ENCODE measurements at places on chromosomes 6 and 20.
A peak's percentile ranks its signal among the peaks of the same experiment; 100 is the strongest.

GRCh38 chr20:62572980-62573379, 69.3 kb upstream of the SLCO4A1 start:
- DNase-seq: no peak

GRCh38 chr6:169250660-169251059, 3.0 kb downstream of the THBS2 start:
- peak; percentile 71 for DNase-seq

DNA sequence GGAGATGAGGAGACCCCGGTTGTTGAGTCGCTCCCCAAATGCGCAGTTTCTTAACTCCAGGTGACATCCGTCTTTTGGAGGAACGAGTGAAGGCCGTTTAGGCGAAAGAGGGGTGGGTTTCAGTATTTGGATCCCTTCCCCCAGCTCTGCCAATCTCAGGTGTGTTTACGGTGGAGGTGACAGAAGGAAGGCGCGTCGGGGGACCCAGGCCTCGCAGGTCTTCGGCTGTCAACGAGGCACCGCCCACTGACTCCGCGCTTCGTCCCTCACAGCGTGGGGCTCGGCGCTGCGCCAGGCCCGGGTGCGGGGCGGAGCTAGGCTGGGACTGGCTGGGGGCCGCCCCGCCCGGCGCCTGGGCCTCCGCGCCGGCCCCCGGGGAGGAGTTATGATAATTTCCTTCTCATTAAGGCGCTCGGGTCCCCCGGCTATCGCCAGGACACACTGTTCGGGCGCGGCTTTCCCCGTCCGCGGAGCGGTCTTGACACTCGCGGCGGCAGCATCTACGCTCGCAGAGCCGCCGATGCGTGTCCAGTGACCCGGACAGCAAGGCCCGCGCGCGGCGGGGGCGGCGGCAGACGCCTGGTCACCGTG, at the start of gene TFAP2C:
Gene TFAP2C (plus strand): TSS at position 434 of the 591 bp plus-strand sequence. CDS start 239 bp downstream, outside the sequence.
- peak; percentile 88 for DNase-seq

GRCh38 chr20:61940491-61940890, 125.2 kb downstream of the TAF4 start:
- no peak for DNase-seq

- DNase-seq: no peak
Observed at GRCh38 chr20:54026295-54027064, 43.9 kb downstream of the BCAS1 start.

- DNase-seq: no peak
Observed at GRCh38 chr6:146883640-146884531, 285.1 kb downstream of the ADGB start.

- DNase-seq: no peak
Observed at GRCh38 chr6:18264923-18265377, 620 bp upstream of the DEK start.

- no peak for DNase-seq
Observed at GRCh38 chr6:7087491-7087979, 20.2 kb upstream of the RREB1 start.

- peak; percentile 84 for DNase-seq
Observed at GRCh38 chr6:131914967-131915751, 36.0 kb downstream of the CCN2 start.

GRCh38 chr20:16624106-16624505, 50.9 kb upstream of the KIF16B start:
- DNase-seq: no peak

DNA sequence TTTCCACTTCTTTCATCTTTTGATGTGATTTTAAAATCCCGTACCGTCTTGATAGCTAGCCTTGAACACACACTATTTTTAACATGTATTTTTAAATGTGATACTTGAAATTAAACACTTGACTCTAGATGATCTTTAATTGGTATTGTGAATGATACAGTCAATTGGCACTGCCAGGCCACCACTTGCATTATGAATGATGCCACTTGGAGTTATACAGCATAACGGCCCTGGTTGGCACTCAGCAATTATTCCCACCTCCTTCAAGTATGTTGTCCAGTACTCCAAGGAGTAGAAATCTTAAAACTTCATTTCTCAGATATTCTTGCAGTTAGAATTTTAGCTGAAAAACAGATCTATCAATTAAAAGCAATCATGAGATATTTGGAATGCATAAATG, 62.9 kb downstream of the TENT5A start:
- no peak for DNase-seq

- peak; percentile 3 for DNase-seq
Observed at GRCh38 chr6:40610229-40610628, 23.1 kb upstream of the LRFN2 start.

Data from MCF 10A (cell line).